ENCODE measurements at places on chromosomes 5 and 9.

DNA sequence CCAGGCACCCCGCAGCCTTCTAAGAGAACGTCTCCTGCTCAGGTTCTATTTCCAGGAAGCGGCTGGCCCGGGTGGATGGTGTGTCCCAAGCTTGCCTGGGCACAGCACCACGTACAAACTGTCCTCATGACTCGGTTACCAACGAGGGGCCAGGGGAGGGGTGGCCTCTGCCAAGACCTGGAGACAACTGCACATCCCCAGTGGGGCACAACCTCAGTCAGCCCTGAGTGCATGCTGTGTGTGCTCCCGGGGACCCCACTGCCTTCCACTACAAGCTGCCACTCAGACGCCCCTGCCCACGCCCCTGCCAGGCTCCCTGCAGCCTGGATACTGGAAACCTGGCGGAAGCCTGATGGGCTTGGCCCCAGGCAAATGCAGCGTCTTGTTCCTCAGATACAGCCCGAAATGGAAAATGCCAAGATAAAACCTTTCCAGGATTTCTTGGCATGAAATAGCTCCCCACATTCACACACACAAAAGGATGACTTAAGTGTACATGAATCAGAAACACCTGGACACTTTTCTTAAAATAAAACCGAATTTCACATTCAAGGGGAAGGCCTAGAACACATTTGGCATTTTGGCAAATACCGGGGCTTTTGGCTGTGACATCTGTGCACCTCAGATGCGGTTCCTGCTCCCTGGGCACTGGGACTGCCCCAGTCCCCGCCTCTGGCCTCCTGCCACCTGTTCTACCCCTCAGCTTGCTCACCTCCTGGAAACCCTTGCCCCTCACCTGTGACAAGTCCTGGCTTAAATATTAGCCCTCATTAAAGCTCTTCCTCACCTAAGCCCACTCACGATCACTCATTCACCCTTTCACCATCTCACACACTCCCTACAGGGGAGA lies 62.5 kb downstream of the COL23A1 start:
- DNase-seq: no peak

DNA sequence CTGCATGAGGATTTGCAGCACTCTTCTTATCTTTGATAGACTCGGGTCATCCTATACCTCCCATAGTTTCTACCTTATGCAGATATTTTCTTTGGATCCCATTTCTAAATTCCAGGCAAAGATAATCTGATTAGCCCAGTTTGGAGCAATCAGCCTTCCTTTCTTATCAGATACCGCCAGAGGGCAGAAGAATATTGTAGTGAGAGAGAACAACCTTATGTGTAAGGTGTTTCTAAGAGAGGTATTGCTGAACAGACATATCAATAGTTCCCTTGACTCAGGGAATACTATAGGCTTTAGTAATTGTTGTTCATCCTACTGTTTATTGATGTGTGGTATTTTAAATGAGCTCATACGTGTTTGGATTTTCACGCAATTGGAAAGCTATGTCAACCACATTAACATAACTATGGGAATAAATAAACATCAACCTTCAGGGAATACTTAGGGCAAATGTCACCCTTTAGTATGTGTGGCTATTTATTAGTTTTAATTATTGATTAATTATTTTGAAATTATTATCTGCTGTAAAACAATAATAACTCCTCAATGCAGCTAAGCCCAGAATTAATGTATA lies 1435.2 kb upstream of the CDH9 start:
- no peak for DNase-seq

DNA sequence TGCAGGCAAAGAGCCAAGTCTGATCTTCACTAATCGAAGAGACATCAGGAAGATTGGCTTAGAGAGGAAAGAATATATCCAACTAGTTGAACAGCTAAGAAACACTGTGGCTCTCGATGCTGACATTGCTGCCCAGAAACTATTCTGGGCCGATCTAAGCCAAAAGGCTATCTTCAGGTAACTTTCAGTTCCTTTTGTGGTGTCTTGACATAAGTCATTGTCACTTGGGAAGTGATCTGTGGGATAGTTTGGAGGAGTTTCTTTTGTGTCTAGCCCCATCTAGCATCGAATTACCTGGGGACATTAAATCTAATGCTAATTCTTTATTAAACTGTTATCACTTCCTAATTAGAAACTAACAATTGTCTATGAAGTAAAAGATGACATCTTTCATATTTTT lies 24.0 kb downstream of the VLDLR start:
- DNase-seq: no peak

DNA sequence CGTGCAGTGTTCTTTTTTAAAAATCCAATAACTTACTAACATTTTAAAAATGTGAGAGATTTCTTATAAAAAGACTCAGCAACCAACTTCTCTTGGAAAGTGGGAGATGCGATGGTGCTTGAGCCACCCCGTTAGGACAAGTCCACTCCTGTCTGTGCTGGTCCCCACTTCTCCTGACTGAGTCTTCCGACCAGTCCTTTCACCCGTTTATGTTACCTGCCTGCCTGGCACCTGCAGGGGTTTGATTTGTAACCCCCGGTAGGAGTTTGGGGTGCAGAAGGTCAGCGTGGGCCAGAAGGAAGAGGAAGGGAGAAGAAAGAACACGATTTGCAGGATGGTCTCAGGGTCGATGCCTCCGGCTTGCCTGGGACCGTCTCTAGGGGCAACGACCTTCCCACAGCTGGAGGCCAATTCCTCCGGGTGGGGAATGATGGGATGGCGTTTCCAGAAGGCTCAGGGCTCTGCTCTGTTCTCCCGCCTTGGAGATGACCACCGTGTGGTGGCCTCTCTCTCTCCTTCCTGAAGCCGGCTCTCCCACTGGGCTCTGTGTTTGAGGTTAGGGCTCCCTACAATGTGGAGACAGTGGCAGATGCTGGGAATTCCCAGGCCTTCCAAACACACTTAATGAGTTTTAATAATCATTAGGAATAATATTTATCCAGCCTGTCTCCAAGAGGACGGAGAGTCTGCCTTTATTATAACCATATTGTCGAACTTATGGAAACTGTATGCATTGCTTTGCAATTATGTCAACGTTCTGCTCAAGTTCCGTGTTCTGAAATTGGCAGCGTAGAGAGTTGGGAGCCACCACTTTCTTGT lies 14.8 kb downstream of the COL27A1 start:
- no peak for DNase-seq

GRCh38 chr9:35114113-35114839 lies 1.4 kb downstream of the ATOSB start:
- no peak for DNase-seq

GRCh38 chr5:28344836-28345433 lies 1306.5 kb upstream of the CDH9 start:
- DNase-seq: no peak

- no peak for DNase-seq
Measured at GRCh38 chr9:100309992-100310391, 42.8 kb downstream of the TEX10 start.

- DNase-seq: no peak
Measured at GRCh38 chr5:180647941-180648500, 1.4 kb downstream of the FLT4 start.

DNA sequence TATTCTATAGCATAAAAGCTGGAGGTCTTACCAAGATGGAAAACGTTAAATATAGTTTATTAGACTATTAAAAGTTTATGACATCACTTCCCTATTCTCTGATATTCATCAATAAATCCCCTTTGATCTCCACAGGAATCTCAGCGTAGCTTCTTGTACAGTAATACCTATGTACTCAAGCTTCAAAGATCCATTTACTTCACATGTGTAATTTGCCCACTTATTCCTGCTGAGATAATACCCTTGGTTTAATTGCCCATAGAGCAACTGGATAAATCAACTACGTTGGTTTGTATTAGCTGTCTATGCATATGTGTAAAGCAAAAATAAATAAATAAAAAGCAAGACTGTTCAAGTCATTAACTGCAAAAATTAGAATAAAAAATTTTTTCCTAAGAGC lies 219.7 kb downstream of the EFNA5 start:
- DNase-seq: no peak

- no peak for DNase-seq
Measured at GRCh38 chr9:33976414-33976813, 72.3 kb downstream of the UBAP2 start.

DNA sequence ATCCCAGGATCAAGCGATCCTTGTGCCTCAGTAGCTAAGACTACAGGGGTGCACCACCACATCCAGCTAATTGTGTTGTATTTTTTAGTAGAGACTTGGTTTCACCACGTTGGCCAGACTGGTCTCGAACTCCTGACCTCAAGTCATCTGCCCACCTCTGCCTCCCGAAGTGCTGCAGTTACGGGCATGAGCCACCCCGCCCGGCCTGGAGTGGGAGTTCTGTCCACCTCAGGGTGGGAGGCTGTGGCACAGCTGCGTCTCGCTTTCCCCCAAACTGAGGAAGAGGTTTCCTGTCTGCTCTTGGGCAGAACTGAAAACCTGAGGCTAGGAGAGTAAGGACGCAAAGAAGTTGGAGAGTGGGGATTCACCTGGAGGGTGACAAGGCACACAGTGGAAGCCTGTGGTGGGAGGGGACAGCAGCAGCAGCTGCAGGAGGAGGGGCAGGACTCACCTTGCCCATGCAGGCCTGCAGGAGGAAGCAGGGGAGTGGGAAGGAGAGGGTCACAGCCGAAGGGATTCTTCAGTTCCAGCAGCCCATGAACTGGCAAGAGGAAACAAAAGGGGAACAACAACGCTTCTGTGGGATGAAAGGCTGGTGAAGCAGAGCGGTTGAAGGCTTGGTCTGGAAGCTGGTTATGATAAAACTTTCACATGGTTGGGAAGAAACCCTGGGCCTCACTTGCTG lies 181.4 kb downstream of the GAS1 start:
- no peak for DNase-seq

DNA sequence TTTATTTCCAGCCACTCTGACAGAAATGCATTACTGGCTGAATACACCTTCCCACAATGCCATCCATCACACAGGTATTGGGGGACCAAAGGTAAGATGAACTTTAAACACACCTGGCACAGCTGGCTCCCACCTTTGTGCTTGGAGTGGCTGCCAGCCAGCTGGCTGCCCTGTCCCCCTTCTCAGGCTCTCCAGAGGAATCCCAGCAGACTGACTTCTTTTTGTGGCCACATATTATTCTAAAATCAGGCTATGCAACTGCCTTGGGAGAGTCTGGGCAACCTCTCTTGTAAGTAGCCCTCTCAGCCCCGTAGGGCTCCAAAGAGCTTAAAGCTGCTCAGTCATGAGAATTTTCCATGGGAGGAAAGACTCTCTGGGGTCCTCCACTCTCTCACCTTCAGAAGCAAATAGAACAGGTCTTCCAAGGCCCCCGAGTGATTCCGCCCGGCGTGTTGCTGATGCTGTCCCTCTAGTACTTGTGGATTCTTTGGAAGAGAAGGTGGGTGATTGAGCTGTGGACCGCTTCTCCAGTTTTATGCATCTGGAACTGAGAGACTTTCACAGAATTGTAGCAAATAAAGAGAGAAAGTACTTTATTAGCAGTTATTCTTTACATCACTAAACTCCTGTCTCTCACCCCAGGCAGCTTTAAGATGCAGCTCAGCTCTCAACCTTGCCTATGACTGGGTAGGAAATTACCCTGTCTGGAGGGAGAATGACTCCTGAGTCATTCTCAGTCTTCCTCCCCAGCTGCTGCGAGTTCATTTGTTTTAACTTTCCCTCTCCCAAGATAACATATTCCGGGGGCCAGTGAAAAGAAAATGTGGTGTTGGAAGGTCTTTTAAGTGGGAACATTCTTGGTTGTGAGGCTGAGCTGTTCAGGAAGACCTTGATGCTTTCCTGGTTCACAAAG lies 159.4 kb upstream of the PITX1 start:
- no peak for DNase-seq

GRCh38 chr9:81635521-81636254 lies 53.7 kb downstream of the TLE1 start:
- DNase-seq: no peak

GRCh38 chr9:37715260-37715659 lies 38.3 kb upstream of the TRMT10B start:
- DNase-seq: no peak

DNA sequence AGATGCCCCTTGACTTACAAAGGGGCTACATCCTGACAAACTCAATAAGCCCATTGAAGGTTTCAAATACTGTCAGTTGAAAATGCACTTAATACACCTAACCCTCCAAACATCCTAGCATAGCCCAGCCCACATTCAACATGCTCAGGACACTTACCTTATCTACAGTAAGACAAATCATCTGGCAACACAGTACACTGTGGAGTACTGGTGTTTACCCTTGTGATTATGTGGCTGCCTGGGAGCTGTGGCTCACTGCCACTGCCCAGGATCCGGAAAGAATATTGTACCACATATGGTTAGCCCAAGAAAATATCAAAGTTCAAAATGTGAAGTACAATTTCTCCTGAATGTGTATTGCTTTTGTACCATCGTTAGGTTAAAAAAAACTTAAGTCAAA lies 562.2 kb downstream of the HTR1A start:
- DNase-seq: no peak

- no peak for DNase-seq
Measured at GRCh38 chr9:34310215-34310614, 18.9 kb downstream of the KIF24 start.

Data from stimulated activated CD8-positive, alpha-beta memory T cell treated with anti-CD3 and anti-CD28 coated beads, Interleukin-2, amount 100 ng/mL, for 1 hour (primary cell).